ENCODE measurements at places on chromosomes 6 and 20.

GRCh38 chr6:38774929-38775707 is 60.0 kb downstream of the DNAH8 start:
- DNase-seq = no peak

GRCh38 chr6:40881501-40881900 is 157.5 kb downstream of the UNC5CL start:
- DNase-seq = peak; percentile 22

GRCh38 chr6:93337014-93337413 is 82.3 kb downstream of the EPHA7 start:
- no peak for DNase-seq

- no peak for DNase-seq
Observed at GRCh38 chr6:85460921-85461797, 11.3 kb downstream of the NT5E start.

GRCh38 chr6:93120154-93120742 is 299.1 kb downstream of the EPHA7 start:
- DNase-seq = no peak

GRCh38 chr6:123663436-123663835 is 26.7 kb upstream of the TRDN start:
- no peak for DNase-seq

DNA sequence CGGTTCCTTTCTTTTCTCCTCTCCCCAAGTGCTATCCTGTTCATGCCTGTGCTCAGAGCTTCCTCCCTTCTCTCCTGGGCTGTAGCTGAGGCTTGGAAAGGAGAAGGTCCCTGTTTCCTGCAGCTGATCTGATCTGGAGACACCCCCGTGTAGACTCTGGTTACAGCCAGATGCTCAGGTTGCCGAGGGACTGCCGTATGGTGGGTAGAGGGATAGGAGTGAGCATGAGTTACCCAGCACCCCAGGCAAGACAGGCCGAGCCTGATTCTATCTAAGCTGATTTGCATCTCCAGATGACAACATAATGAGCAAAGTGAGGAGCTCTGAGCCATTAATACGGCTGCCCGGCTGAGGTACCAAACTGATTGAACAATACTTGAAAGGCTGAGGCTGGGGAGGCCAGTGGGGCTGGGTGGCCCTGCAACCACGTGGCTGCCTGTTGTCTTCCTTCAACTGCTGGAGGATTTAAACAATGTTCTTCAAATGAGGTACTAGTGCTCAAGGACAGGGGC is 91.8 kb downstream of the ASXL1 start:
- DNase-seq = no peak

DNA sequence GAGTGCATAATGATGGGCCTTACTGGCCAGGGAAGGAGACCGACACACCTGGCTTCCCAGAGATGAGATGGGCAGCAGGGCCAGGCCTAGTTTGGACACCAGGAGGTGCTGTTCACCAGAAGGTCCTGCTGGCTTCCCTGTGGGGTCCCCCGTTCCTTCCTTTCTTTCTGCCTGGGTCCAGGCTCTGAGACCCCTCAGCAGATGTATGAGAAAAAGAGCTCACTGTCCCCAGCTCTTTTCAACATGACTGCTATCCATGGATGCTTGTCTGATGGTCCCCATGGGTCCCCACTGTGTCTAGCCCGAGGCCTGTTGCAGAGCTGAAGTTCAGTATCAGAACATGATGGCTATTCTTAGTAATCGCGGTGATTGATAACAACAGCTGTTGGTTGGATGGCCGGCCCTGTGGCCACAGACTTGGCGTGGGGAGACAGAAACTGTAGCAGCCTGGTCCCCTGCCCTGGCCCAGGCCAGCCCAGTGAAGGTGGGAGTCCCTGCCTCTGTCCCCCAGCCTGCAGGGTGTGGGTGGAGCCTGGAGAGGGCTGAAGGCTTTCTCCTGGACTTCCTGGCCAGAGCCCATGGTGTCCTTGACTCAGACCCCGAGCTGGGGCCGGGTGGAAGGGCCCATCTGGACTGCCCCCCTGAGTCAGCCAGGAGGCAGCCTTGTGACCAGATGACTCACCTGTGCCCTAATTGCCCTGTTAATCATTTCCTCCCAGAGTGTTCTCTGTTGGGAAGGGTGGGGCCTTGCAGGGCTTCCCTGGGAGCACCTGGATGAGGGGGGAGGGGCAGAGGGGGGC is 9.9 kb upstream of the BAK1 start:
- DNase-seq = peak; percentile 63

- no peak for DNase-seq
Observed at GRCh38 chr6:125169058-125169457, 15.5 kb downstream of the TPD52L1 start.

DNA sequence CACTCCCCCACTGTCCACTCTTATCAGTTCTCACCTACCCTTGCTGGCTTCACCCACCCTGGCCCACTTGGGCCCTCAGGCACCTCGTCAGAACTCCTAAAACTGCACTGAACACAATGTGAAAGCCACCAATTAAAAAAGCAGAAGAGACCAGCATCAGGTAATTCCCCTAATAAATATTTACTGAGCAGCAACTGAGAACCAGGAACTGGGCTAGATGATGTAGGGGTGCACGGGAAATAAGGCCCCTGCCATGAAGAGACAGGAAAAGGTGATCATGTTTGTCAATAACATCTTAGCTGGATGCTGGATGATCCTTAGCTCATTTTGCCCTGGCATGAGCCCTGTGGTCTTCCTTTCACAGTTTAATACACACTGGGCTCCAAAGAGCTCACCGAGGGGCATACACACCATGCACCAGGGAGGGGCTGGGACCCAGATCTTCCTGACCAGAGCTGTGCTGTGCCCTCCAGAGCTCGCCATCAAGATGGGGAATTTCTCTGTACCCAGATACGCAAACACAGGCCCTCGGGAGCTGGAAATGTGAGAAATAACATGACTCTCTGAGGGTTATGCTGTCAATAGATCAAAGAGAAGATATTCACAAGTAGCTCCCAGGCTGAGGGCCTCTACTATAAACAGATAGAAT is 113.6 kb upstream of the SLC22A16 start:
- DNase-seq = no peak

GRCh38 chr20:58208944-58209343 is 19.5 kb downstream of the ANKRD60 start:
- no peak for DNase-seq

DNA sequence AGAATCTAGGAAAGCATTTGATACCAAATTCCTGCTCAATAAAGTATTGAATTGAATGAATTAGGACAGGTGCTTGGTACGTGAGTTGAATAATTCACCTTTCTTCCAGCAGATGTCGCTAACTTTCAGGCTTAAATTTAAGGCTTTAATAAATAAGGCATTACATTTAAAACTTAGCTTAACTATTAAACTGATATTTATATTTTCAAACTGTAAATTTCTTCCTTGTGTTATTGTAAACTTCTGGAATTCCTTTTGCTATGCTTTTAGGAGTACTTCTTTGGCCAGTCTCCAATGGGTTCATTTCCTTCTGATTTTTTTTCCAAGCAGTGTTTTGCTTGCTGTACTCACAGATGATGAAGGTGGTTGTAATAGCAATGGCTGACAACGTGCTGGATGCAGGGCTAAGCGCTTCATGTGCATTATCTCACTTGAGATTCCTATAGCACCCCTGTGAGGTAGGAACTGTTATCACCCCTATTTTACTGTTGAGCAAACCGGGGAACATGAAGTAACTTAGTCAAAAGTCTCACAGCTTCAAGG is 71.3 kb upstream of the SLC2A12 start:
- peak; percentile 70 for DNase-seq

DNA sequence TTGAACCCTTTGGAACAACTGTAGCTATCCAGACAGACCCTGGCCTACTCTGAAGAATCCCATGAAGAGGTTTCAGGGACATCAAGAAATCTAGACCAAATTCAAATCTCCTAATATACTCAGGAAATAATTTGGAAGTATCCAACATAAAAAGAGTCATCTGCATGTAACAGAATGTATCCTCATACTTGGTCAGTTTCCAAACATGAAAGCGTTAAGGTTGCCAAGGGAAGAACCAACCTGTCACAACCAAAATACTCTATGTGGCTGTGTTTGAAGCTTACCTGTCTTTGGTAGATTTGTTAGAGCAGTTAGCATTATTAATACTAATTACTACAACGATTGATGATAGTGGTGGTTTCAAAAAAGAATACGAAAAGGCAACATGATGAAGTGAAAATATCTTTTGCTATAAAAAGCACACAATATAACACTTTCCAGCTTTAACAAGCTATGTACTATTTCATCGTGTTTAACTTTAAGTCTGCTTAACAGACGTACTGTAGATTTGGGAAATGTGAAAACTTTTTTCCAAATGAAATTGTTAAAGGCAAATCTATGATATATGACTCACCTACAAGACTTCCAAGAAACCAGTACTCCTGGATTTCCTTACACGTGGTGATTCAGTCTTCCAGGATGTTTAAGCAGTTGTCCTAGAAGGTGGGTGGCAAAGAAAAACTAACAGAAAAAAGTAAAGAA is 46.6 kb upstream of the ENPP1 start:
- DNase-seq = no peak

DNA sequence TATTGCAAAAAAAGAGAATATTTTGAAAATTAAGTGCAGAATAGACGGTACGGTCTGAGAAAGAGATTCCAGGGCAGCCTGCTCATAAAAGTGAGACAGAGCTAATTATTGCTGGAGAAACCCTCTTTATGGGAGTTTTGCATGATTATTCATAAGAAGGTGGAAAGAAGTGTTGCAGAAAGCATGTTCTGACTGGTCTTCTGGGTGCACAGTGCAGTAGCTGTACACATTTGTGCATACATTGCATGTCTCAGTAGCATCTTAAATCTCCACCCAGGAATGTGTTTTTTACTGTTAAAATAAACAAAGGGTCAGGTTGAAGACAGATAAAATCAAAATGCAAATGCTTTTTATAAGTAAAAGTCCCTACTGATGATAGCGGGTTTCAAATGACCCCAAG is 1813.6 kb upstream of the DEFB115 start:
- no peak for DNase-seq

- no peak for DNase-seq
Observed at GRCh38 chr6:40440053-40440452, 147.1 kb downstream of the LRFN2 start.

DNA sequence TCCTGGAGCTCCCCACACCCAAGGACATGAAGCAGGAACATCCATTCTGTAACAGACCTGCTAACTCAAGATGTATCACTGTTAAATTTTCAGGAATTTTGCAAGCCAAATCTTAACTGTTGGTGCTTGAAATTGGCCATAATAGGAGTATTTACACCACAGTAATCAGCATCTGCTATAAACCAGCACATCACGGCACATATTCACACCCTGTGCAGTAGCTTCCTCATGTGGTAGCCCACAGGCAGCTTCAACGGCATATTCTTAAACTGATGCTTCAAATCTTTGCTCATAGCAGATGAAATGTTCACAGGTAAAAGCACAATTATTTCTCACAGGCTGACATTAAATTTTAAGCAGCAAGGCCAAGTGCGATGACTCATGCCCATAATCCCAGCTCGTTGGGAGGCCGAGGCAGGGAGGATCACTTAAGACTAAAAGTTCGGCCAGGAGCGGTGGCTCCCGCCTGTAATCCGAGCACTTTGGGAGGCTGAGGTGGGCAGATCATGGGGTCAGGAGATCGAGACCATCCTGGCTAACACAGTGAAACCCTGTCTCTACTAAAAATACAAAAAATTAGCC is 43.5 kb upstream of the LYRM2 start:
- no peak for DNase-seq

DNA sequence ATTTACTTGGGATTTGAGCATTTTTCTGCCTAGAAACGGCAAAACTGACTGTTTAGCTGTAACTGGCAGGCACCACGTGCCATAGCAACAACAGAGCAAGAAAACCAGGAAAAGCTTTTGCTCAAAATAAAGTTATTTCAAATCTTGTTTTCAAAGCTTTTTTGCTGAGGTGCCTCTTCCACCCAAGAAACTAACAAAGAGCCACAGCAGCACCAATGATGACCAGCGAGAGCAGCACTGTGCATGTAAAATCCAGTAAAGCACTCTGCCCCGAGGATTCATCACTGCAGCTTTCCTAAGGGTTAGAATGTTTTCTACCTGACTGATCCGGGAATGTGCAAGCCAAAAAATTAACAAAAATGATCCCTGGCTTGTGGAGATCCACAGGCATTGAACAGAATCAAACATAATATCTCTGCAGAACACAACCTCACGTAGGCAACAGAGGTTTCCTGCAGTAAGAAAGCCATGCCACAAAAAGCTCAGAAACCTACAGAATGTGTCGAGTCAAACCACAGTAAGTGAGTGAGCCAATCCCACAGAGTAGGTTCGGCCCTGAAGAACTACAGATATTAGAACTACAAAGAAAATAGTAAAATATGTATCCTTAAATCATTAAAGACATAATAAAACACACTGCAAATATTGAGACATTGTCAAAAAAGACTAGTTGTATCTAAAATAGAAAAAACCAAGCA is 7.4 kb upstream of the ULBP3 start:
- DNase-seq = no peak

GRCh38 chr6:88119769-88120168 is 46.4 kb downstream of the CNR1 start:
- no peak for DNase-seq

DNA sequence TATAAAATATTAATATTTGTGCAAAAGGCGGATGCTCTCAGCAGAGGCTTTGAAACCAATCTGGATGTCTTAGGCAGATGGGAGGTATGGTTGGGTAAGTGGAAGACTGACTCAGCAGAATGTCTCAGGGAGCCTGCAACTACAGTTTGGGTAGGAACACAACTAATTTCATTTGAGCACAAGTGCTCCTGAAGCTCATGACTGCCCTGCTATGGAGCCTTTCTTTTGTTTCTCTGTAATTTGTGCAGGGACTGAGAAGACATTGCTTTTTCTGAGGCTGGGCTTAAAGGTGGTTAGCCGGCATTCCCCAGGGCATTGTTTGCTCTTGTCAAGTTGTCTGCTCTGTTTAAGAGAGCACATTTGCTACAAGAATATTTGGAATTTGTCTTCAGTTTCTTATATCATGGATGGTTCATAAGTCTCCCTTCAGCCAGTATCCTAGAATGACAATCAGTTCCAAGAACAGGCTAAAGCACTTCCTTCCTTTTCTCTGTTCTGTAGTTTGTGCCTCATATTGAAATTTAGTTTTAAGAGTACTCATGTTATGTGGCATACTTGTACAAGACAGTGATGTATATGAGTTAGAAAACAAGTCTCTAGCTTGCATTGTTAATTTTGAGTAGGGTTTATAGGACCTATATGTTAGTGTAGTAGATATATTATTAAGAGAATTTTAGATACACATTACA is 208.3 kb downstream of the ZFAND3 start:
- no peak for DNase-seq

- DNase-seq = peak; percentile 60
Observed at GRCh38 chr6:2471472-2471871, 226.1 kb upstream of the GMDS start.

GRCh38 chr6:73968221-73968757 is 272.3 kb downstream of the CD109 start:
- no peak for DNase-seq

DNA sequence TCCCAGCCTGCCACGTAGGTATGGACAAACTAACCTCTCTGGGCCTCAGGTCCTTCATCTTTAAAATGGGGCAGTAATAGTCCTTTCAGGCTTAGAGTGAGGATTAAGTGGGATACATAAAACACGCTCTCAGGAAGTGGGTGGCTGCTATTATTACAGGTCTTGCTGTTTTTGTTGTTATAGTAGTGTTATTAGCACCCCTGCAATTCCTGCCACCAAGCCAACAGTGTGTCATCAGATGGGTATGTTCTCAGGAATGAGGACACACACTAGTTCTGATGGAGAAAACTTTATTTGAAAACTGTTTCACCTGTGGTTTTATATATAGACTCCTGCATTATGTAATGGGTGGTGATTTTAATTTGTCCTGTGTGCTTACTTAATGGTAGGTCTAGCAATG is 131.7 kb downstream of the LRRC1 start:
- peak; percentile 88 for DNase-seq

Measured in NCI-H510A treated with DMSO at 0.1 percent for 48 hours (cell line).